ENCODE measurements at places on chromosomes 4 and X.

DNA sequence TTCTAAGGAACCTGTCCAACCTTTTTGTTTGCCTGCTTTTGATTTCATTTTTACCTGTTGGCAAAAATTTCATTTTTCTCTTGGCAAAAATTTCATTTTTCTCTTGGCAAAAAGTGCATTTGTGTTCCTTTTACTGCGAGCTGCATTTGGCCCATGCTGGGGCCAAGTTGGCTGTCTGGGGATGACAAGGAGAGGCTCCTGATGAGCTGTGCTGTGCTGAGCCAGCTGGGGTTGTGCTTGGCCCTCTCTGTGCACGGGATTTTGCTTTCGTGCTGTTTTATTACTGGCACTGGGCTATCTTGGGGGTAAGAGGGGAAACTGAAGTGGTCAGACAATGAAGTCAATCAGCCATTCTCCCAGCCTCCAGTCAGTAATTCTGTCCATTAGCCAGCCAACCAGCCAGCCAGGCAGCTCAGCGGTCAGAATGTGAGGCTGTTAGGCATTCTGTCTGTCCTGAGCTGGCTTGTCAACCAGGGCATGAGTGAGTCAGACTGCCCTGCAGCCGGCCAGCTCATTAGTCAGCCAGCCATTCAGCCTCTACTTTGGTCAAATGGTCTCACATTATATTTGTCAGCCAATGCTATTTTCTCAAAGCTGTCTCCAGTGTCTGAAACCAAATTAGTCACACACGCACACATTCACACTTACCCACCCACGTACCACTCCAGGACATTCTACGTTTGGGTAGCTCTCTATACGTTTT lies 56.9 kb upstream of the PRPS1 start:
- peak; percentile 87 for DNase-seq

DNA sequence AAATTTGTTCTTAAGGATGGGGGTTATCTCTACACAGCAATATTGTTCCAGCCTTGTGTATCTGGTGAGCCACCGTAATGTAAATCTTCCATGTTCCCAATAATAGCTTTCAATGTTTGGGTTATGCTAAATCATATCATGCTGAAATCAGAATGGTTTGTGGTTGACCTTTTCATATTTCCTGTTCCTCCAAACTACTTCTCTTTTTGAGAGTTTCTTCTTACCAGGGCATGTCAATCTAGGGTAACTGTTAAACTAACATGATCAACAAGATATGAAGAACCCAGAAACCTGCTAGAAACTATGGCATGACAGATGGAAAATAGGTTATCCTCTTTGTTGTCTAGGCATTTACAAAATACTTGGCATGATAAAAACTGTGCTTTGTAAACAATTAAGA lies 22.0 kb downstream of the TNMD start:
- no peak for DNase-seq

DNA sequence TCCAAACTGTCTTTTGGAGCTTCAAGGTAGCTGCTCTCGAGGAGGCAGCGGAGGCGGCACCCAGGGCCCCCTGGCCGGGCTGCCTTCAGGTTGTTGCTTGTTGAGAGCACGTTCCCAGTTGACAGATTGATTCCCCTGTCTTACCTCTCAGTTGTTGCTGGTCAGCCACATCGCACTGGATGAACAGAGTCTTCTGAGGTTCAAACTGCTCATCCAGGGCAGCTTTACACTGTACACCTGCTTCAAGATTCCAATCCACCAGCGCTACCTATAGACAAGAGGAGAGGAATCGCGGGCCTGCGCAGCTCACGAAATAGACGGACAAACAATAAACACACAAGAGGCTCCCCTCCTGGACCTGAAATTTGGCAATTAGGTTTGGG lies 497 bp downstream of the HPGD start:
- no peak for DNase-seq

DNA sequence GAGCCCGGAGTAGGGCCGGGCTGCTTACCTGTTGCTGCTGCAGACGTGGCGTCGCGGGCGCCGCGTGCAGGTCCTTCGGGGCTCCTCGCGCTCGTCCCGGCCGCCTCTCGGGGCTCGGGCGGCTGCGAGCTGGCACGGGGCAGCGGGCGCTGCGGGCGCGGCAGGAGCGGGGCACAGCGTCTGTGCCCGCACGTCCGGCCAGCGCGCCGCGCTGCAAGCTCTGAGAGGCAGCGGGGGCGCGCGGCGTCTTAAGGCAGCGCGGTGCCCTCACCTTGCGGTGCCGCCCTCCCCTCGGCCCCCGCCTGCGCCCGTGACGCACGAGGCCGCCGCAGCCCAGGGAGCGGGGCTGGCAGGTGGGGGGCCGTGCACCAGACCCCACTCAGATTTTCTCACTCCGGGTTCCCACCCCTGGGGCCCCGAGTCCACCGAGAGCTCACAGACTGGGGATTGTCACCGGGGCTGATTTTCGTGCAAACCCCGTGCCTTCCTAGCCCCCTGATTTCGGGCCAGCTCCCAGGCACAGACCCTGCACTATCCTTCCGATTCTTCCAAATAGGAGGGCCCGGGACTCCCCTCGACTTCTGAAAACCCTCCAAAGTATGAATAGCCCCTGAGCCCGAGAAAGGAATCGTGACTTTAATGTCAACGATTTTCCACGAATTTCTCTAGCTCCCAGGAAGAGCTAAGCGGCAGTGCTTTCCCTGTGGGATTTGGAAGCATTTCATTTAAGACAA lies at the start of gene GPR101:
TSS of gene GPR101 (minus strand) at position 222 of the 734 bp plus-strand sequence. CDS start 2,321 bp downstream, outside the sequence.
- no peak for DNase-seq

DNA sequence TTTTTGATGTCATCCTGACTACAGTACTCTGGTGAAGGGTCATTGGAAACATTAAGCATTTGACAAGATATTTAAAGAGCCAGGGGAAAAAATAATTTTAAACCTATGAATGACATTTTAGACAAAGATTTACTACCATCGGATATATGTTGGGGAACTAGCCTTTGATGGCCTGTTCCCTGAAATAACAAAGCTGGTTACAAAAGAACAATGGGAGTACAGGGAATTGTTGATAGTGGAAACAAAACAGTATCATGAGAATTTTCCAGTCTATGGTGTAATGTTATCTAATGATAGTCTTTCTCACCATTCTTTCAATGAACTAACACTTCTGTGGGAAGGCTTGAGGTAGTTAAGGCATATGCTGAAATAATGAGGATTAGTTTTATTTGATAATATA lies 125.9 kb upstream of the KLHL4 start:
- DNase-seq = no peak

- no peak for DNase-seq
Measured at GRCh38 chr4:94678896-94679295, 78.9 kb upstream of the BMPR1B start.

DNA sequence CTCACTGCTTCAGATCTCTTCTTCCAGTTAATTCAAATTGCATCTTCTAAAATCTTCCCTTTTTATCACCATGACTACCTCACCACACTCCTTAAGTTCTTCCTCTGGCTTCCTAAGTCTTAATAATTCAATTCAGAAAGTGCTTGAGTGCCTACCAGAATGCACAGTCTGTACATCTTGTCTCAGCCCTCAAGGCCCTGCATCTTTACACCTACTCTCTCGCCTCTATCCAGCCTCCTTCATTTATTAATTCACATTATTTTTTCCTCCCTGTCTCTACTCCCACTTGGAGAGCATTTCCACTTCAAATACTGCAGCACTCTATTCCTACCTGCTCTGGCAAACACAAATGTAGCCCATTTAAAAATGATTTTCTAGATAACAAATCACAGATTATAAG lies 90.5 kb downstream of the MAPK10 start:
- DNase-seq = no peak

- no peak for DNase-seq
Measured at GRCh38 chrX:142576615-142577014, 371.5 kb upstream of the MAGEC2 start.

DNA sequence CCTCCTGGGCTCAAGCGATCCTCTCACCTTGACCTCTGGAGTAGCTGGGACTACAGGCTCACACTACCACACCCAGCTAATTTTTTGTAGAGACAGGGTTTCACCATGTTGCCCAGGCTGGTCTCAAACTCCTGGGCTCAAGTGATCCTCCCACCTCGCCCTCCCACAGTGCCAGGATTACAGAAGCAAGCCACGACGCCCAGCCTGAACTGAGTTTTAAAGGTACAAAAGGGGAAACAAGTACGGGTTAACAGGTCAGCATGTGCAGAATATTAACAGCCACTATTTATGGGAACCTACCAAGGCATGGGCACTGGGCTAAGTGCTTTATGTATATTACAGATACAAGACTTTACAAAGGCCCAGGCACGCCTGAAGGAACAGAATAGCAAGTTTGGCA lies 164.3 kb upstream of the GPC4 start:
- no peak for DNase-seq

- DNase-seq = no peak
Measured at GRCh38 chrX:2316534-2316933, 184.2 kb downstream of the DHRSX start.

GRCh38 chr4:41880840-41881831 lies 54.1 kb upstream of the TMEM33 start:
- DNase-seq = no peak

GRCh38 chrX:88416002-88416401 lies 331.0 kb upstream of the CPXCR1 start:
- DNase-seq = no peak

DNA sequence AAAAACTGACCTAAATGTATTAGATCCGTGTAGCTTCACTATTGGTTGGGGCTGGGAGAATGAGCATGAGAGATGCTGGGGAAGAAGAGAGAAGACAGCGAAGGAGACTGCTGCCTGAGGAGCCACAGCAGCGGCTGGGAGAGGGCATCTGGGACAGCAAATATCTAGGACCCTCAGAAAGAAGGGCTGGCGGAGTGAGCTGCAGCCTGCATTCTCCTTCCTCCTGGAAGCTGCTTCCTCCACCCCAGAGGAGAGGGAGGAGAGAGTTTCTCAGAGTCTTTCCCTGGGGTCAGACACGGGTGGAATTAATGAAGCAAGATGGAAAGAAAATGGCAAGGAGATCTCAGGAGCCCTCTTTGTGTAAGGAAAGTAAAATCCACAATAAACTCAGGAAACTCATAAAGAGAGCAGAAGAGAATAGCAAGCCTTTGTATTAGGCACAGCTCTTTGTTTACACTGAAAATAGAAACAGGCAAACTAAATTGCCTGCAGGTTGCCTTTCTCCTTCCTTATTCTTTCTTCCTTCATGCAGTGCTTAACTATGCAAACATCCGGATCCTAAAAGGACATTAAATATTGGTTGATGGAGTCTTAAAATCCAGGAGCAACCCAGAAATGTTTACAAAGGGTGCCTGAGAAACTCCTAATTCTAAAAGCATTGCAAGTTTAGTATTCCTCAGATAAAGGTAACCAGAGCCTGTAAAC lies 130.3 kb upstream of the GALNT7 start:
- no peak for DNase-seq

DNA sequence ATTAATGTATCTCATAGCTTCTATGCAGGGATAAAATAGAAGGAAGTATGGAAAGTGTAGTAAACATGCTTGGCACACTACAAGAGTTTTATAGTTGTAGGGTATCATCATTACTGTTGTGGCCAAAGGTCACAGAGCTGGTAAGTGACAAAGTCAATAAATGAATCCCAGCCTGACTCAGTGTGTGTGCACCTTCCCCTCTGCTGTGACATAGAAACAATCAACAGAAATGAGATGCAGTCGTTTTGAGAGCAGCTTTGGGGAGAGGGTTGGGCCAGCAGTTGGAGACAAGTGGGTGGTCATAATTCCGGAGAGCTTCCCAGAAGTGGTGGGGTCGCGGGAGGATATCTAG lies 82.4 kb upstream of the RBPJ start:
- DNase-seq = no peak

- DNase-seq = no peak
Measured at GRCh38 chr4:110154582-110154981, 43.8 kb downstream of the ELOVL6 start.

GRCh38 chrX:113260474-113260873 lies 419.8 kb upstream of the AMOT start:
- no peak for DNase-seq

DNA sequence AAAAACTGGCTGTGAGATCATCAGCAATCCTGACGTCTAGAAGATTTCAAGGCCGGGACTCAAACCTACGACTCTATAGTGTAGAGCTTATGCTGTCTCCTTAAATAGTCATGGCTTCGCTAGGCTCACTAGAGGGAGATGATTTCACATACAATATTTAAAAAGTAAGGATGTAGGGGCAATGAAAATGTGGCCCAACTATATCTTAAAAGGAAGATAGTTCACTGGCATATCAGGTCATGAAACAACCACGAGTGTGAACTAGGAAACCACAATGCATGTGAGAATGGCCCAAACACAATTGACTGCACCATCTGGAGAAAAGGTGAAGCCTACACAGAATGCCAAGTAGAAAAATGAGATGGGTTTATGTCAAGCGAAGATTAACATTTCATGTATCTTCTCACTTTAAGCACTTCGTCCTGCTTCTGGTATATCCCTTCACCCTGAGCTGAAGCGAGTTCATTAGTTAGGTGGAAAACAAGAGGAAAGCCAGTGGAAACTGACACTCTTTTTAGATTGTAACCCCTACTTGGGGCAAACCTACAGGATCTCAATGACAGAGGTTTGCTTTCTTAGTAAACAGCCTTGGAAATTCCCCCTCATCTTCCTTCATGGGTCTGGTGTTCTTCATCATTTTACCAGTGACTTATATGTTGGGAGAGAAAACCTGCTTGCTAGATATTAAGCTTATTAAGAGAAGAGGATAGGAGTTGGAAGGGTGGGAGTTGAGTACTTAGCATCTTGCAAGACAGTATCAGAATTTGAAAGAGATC lies 17.4 kb downstream of the FAM9C start:
- DNase-seq = no peak

- no peak for DNase-seq
Measured at GRCh38 chrX:15373976-15374375, 10.2 kb downstream of the VEGFD start.

GRCh38 chr4:56118055-56118454 lies 169.3 kb downstream of the CEP135 start:
- no peak for DNase-seq

- DNase-seq = no peak
Measured at GRCh38 chr4:80615099-80615498, 279.6 kb downstream of the CFAP299 start.

DNA sequence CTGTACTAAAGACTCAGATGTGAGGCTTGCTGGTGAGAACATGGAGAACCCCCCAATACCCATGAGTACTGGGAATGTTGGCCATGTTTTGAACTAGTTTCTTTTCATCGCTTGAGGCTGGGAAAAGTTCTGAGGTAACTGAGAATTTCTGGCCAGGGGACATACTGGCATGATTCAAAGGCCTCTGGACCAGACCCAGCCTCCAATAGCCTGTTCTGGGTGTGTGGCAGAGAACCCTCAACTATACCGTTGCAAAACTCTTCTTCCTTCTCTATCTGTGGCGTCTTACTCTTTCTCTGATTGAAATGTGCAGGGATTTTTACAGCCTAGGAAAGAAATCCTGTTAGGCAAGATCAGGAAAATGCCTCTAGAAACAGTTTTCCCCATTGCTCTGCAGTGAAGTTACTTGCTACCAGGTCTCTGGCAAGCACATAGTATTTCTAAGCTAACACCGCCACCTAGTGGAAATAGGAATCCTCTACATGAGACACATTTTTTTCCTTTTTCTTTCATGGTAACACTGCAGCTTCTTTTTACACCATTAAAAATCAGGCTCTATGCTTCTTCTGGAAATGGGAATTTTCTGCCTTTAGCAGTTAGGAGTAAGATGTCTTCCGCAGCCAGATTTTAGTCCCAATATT lies 170.7 kb upstream of the ZCCHC13 start:
- DNase-seq = peak; percentile 64

Data from amniotic epithelial cell (primary cell).